ENCODE measurements at places on chromosomes 7 and 10. TPM values are rescaled to one million over a fixed set of nuclear protein-coding genes. Genes with fewer than 3 reads are reported as not detected.

Gene PPP1R9A
- 19.3 TPM for total RNA-seq

Gene RNF133
- 8.2 TPM for total RNA-seq

Gene LAMB4
- 0.48 TPM for total RNA-seq

Gene VWA2
- total RNA-seq = 18.7 TPM

Gene ZNF398
- 17.3 TPM for total RNA-seq

Gene SPDYE1
- not detected for total RNA-seq

Gene FOXI2
- total RNA-seq = 0.16 TPM

Gene C10orf105
- total RNA-seq = not detected

Gene TAS2R5
- 2.0 TPM for total RNA-seq

Gene MINDY4
- 13.8 TPM for total RNA-seq
